Mesenteric fat pad (tissue), 1 donor: ENCODE measurements at places on chromosomes 13 and 19. TPM values are rescaled to one million over a fixed set of nuclear protein-coding genes. Genes with fewer than 3 reads are reported as not detected.

- no peak for DNase-seq
Observed at GRCh38 chr13:38897521-38897920, 93.1 kb downstream of the STOML3 start.

- DNase-seq: no peak
Observed at GRCh38 chr19:310781-311496, 19.7 kb upstream of the PLPP2 start.

DNA sequence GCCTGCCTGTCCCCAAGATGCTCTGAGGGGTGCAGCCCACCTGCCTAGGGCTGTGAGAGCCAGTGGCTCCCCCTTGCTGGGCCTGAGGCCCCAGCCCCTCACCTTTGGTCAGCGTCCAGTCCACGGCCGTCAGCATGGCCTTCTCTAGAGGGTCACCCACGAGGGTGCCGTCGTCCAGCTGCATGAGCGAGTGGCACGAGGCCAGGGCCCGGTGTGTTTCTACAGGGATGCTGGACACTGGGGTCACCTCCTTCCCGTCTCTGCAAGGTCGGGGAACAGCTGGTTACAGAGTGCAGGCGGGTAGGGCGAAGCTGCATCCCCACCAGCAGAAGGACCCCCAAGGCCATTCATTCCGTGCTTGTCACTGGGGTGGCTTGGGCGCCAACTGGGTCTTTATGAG lies 9.0 kb downstream of the ATP13A1 start:
- no peak for DNase-seq

DNA sequence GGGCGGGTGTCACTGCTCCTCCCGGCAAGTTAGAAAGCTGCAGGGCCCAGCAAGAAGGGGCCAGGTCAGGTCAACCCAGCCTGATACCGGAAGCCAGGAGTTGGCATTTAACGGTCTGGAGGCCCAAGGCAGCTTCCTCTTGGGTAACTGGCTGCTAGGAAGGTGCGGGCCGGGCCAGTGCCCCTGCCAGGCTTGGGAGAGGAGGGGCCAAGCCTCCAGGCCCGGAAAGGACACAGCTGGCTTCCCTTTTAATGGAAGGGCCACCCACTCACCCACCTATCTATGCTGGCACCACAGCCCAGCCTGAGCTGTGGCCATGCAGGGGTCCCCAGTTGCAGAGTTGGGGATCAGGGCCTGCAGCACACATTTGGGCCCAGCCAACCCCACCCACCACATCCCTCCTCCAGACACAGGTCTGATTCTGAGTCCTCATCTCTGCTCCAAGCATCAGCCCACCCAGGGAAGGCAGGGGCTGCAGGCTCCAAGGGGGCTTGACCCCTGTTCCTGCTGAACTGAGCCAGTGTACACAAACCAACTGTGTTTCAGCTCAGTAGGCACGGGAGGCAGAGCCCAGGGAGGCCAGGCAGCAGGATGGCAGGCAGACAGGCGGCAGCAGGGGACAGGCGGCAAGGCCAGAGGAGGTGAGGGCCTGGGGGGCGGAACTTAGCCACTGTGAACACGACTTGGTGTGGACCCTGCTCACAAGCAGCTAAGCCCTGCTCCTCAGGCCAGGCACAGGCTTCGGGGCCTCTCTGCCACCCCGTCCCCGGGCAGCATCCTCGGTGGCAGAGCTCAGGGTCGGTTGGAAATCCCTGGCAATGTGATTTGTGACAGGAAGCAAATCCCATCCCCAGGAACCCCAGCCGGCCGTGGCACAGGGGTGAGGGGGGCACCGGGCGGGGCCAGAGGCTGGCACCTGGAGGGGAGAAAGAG lies 40.8 kb downstream of the ZSWIM4 start:
- DNase-seq: no peak

DNA sequence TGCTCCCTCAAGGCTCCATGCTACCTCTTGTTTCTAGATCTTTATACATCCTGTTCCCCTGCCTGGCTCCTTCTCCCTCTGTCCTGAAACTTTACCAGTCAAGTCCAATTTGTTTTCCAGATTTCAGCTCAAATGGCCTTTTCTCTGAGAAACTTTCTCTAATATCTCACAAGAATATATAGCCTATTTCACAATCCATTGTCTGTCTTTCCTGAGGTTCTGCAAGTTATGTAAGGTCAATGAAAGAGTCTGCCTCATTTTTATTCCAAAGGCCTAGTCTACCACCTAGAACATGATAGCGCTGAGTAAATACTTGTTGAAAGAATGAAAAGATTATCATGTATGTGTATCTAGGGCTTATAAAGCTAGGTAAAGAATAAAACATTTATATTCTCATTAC lies 348.8 kb downstream of the SPRY2 start:
- no peak for DNase-seq

DNA sequence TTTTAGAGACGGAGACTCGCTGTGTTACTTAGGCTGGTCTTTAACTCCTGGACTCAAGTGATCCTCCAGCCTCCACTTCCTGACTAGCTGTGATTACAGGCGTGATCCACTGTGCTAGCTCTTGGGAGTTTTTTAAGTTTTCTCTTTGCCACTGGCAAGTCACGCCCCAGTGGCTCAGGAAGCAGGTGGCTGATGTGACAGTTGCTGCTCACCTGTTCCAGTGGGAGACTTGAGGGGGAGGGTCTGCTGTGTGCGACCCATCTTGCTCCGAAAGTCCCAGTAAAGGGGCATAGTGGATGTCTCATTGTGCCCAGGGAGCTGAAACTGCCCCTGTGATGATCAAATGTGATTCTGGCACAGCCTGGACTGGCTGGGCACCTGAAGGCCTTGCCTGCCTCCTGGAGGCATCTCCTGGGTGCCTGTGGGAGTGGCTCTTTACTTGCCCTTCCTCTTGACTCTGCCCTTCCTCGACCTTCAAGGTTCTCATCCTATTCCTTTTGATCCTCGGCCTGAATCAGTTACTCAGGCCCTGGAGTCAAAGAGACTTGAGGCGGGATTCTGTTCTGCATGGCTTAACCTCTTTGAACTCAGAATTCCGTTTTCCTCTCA lies 7.8 kb downstream of the SMARCA4 start:
- no peak for DNase-seq

- DNase-seq: peak; percentile 96
Observed at GRCh38 chr19:1154731-1155351, 19.2 kb downstream of the SBNO2 start.

DNA sequence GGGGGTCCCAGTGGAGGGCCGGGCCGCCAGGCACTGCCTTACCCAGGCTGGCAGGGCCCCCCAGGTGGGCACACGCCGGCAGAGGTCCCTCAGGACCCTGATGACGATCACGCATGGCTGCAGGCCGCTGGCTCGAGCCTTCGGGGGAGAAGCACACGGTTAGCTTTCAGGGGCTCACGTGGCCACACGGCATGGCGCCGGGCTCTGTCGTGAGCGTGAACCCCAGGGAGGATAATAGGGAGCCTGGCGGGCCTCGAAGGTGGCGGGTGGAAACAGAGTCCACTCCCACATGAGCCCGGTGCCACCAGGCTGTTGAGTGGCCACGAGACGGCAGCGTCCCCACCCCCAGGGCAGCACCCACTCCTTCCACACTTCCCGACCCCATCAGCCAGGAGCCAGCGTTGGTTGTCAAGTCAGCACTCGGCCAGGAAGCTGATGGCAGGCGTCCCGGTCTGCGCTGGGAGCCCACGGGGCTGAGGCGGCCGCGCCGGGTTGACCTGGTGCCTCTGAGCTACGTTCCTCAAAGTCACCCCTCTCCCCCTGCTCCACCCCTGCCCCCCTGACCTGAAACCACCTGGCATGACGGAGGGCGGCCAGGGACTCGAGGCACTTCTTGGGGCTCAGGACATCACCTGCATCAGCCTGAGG lies 24.7 kb upstream of the MATK start:
- DNase-seq: no peak

DNA sequence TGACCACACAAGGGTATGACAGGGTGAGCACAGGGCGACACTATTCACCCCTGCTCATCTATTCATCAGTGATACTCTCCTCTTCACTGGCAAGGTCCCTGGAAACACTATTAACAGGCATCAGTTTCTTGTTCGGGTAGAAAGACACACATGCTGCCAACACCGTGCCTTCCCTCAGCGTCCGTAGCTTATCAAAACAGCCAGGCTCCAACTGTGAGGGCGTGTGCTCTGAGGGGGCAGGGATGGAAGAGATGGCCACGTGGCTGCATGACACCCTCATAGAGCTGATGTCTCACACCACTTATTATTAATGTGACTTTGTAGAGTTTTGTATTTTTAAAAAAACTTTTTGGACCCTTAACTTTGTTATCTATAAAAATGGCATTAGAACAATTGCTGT lies 160.3 kb downstream of the ITGBL1 start:
- no peak for DNase-seq

GRCh38 chr19:12574036-12574435 lies 22.8 kb upstream of the ZNF564 start:
- no peak for DNase-seq

DNA sequence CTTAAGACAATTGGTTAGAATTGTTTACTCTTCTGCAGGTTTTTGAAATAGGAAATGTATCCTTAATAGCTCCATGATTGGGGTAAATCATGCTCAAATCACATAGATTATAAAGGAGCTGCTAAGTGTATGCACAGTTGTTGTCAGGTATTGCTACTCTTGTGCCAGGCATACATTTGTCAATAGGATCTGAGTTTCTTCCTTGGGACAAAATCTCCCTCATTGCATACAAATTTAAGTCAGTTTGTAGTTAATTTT lies 109.3 kb upstream of the MLNR start:
- no peak for DNase-seq

DNA sequence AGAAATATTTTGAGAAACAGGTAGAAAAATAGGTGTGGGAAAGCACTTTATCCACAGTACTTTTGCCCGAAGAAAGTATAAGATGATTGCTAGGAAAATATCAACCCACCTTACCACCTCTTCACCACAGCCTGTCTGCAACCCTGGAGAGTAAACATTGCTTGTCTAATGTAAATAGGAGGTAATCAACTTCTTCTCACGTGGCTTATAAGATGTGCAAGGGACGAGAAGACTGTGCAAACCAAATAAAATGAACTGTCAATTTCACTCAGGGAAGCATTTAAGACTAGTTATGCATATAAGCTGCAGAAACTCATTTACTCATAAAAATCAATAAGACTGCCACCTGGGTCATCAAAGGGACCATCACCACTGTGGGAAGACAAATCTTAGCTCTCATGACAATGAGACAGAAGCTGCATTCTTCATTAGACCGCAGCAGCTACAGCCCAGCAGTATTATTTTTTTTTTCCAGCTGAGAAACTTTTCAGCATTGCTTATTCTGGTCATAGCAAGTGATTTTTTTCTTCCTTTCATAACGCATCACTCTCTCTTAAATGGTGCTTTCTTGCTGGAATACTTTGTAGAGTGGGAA lies 807.7 kb upstream of the GPC6 start:
- DNase-seq: no peak

DNA sequence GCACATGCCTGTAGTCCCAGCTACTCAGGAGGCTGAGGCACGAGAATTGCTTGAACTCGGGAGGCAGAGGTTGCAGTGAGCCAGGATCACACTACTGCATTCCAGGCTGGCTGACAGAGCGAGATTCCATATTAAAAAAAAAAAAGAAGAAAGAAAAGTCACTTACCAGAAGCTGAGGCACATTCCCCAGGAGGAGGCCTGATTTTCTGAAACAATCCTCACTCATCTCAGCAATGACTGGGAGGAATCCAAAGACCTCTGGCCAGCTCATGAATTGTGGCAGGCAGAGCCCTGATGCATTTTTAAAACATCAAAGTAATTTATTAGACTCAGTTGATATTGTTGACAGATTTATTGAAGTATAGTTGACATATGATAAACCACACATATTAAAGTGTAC lies 206.3 kb downstream of the FOXO1 start:
- peak; percentile 18 for DNase-seq

GRCh38 chr13:45928843-45929242 lies 77.3 kb upstream of the SIAH3 start:
- DNase-seq: no peak

DNA sequence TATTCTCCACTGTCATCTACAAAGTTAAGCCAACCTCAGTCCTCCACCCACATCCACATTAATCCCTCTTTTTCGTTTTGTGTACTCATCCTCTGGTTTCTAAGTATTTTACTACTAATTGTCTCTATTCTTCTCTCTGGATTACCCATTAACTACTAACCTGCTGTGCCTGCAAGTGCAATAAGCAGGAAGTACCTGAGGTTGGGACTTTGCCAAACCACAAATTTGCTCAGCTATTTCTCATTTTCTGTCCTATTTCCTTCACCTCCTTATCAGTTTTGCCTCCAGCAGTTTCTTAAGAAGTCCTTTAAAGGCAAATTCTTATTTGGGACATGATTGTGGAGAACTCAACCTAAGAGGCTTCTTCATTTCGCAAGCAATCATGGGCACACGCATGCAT lies 1708.9 kb downstream of the SLITRK5 start:
- DNase-seq: no peak

- DNase-seq: no peak
Observed at GRCh38 chr13:65719831-65720230, 1510.3 kb downstream of the PCDH9 start.

DNA sequence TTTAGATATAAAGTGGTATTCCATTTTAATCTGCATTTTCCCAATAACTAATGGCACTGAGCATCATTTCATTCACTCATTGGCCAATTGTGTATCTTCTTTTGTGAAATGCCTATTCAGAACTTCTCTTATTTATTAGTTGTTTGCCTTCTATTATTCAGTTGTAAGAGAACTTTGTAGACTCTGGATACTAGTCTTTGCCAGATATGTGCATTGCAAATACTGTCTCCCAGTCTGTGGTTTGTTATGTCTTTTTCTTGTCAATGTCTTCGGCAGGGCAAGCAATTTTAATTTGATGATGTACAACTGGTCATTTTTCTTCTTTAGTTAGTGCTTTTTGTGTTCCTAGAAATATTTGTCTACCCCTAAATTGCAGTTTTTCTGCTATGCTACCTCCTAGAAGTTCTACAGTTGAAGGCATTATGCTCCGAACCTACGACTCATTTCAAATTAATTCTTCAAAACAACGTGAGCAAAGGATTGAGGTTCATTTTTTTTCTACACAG lies 115.9 kb downstream of the TSHZ3 start:
- DNase-seq: no peak

DNA sequence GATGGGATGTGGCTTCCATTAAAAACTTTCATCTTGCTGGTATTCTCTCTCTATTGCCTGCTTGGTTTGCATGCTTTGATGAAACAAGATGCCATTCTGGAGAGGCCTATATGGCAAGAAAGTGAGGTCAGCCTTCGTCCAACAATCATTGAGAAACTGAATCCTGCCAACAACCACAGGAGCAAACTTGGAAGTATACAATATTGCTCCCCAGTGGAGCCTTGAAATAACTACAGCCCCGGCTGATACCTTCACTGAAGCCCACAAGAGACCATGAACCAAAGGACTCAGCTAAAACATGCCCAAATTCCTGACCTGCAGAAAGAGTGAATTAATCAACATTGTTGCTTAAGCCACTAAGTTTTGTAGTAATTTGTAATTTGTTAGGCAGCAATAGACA lies 82.5 kb upstream of the FGF14 start:
- DNase-seq: no peak

Gene ZNF723
- not detected for total RNA-seq

Gene APOC1
- total RNA-seq: 32.3 TPM

Gene HSH2D
- total RNA-seq: 1.2 TPM

Gene RFPL4A
- not detected for total RNA-seq

Gene GSX1
- total RNA-seq: not detected

Gene PLEKHF1
- 9.1 TPM for total RNA-seq

Gene IGSF23
- total RNA-seq: not detected
